ENCODE measurements at places on chromosomes 6 and 20. TPM values are rescaled to one million over a fixed set of nuclear protein-coding genes. Genes with fewer than 3 reads are reported as not detected.

DNA sequence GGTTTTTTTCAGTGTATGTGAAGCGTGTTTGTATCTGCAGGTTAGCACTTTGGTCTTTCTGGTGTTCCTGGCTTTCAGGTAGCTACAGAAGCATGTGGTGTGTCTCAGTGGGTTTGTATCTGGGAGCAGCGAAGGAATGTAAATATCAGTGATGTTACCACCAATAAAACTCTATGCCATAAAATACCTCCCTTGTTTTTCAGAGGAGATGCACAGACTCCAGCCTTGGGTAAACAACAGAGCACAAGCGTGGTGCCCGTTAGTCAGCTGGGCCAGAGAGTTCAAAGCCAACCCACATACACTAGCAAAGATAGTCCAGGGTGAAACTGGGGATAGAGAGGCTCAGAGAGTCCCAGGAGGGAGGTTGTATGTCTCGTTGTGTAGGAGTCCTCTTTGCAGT lies 393.8 kb downstream of the SMOC2 start:
- H3K36me3 ChIP-seq, result no peaks in the 10 kb centered on the region
- H3K27ac ChIP-seq, result no peak overlapping the region
- H3K27me3 ChIP-seq, result no peaks in the 10 kb centered on the region
- no peak overlapping the region for H3K4me3 ChIP-seq

DNA sequence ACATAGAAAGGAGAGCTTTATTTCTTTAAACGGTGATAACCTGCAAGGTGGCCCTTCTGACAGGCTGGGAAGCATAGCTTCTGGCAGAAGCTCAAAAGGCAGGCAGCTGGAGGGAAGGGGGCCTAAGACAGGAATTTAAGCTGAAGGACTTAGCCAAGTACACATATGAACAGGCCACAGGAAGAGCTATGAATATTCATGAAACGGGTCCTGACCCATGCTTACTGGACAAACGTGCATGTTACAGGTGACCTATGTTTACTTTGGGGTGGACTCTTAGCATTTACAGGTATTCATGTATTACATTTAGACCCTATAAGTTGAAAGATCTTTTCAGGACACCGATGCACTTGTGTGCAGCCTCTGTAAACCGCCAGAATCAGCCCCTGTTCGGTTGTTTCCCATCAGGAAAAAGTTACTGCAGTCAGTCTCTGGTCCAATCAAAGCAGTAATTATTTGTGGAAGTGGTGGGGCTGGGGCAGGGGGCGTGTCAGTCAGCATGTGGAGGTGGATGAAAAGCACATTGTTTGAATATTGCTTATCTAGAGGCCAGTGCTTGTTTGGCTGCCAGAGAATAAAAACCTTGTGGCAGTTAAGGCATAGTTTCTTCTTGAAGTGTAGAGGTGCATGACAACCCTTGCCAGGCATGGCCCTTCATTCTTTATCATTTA lies 2.9 kb upstream of the GZF1 start:
- no peak overlapping the region for H3K4me3 ChIP-seq
- DNase-seq, result no peak
- H3K4me1 ChIP-seq, result peaks cover 10% of the 10 kb centered on the region
- H3K36me3 ChIP-seq, result no peaks in the 10 kb centered on the region
- no peaks in the 10 kb centered on the region for H3K27me3 ChIP-seq
- no peak overlapping the region for H3K27ac ChIP-seq

Gene OPRM1
- total RNA-seq, result not detected

- no peak overlapping the region for H3K4me3 ChIP-seq
- no peak overlapping the region for H3K27ac ChIP-seq
- DNase-seq, result no peak
- H3K27me3 ChIP-seq, result no peaks in the 10 kb centered on the region
Measured at GRCh38 chr6:31899882-31900722, 1.8 kb downstream of the ZBTB12 start.

DNA sequence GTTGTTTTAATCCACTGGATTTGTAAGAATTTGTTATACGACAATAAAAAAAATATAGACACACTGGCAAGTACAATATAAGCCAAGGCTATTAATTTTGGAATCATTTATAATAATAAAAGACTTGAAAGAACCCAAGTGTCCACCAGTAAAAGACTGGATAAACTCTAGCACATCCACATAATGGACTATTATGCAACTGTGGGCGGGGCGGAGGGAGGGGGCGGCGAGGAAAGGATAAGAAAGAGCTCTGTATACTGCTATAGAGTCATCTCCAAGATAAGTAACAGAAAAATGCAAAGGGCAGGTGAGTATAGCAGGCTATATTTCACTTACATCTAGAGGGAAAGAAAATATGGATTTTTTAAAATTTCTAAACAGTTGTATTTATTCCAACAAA lies 123.3 kb downstream of the TBC1D32 start:
- no peak for DNase-seq
- no peak overlapping the region for H3K4me3 ChIP-seq
- H3K27me3 ChIP-seq, result no peaks in the 10 kb centered on the region
- H3K27ac ChIP-seq, result no peak overlapping the region

GRCh38 chr6:64591676-64592036 lies 956.1 kb downstream of the PHF3 start:
- DNase-seq, result no peak
- no peak overlapping the region for H3K4me3 ChIP-seq
- H3K27me3 ChIP-seq, result no peaks in the 10 kb centered on the region
- H3K36me3 ChIP-seq, result no peaks in the 10 kb centered on the region

DNA sequence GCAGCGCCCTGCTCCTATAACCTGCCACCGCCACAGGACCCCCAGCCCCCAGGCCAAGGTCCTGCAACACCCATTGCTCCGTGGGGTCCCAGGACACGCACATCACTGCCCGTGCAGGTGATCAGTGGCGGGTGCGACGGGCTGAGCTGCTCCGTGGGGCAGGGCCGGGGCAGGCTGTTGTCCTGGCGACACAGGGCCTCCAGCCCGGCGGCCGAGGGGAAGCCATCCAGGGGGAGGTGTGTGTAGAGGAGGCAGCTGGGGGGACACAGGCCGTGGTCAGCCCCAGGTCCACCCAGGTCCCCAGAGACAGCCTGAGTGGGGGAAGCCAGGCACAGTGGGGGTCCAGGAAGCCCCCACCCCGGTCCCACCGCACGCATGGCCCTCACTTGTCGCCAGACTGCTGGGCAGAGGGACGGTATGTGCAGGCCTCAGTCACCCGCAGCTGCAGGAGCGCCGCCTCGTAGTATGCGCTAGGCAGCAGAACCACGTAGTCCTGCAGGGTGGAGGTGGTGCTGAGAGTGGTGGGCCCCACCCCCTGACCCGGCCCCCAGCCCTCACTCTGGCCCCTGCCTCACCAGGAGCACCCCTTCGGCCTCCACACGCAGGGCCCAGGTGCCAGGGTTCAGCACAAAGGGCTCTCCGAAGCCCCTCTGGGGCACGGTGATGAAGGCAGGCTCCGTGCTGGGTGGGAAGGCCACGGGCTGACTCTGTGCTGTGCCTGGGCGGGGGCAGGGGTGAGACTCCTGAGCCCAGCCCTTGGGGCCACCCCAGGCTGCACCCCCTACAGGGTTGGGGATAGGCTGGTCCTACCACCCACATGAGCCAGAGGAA lies 30.4 kb downstream of the ADRM1 start:
- H3K4me1 ChIP-seq, result no peaks in the 10 kb centered on the region
- no peak overlapping the region for H3K27ac ChIP-seq
- H3K27me3 ChIP-seq, result no peaks in the 10 kb centered on the region
- no peak overlapping the region for H3K4me3 ChIP-seq
- DNase-seq, result no peak

DNA sequence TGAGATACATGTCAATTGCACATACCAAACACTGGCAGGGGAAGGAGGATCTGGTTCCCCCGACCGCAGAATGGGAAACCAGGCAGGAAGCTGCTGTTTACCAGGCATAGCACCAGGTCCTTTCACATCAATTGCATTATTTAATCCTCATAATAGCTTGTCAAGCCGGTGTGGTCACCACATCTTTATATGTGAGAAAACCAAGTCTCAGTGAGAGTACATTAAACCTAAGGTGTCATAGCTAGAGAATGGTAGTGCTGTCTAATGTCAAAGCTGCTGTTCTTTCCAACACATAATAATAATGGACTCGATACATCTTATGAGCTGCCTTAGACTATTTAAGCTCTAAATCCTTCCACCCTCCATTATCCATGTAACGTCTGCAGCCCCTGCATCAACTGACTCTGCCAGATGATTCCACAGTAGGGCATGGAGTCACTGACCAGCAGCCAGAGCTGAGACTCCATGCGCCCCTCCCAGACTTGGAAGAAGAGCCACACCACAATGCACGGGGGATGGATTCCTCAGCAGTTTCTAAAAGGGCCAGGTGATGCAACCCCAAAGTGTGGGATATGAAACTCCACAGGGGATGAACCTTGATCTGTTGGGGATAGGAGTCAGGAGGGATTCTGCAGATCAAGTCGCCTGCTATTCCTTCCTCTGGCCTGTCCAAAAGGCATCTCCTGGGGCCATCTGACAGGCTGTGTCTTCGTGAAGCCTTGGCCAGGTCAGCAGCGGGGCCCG lies 71.8 kb downstream of the GPR6 start:
- no peaks in the 10 kb centered on the region for H3K4me1 ChIP-seq
- no peaks in the 10 kb centered on the region for H3K36me3 ChIP-seq
- H3K27me3 ChIP-seq, result no peaks in the 10 kb centered on the region
- no peak for DNase-seq

DNA sequence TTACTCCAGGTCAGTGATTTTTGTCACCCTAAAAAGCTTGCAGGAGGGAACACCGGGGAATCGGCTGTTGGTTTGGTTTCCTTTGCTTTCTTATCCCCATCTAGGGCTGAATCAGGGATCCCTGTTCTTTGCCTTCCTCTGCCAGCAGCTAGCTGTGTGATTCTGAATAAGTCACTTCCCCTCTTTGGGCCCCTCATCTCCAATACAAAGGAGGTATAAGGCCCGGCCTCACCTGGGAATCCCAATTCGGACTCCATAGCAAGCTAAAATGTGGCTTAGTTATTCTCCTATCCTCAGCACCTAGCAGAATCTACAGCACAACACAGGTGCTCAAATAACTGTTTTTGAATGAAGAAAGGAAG lies 18.5 kb upstream of the ARMC12 start:
- H3K4me3 ChIP-seq, result no peak overlapping the region
- H3K27me3 ChIP-seq, result no peaks in the 10 kb centered on the region
- H3K27ac ChIP-seq, result peak overlapping the region; percentile 58
- no peaks in the 10 kb centered on the region for H3K36me3 ChIP-seq
- H3K4me1 ChIP-seq, result peaks cover 25% of the 10 kb centered on the region

- no peak for DNase-seq
- no peaks in the 10 kb centered on the region for H3K36me3 ChIP-seq
- peaks cover 2% of the 10 kb centered on the region for H3K4me1 ChIP-seq
Measured at GRCh38 chr20:2902291-2902690, 29.0 kb downstream of the PTPRA start.

DNA sequence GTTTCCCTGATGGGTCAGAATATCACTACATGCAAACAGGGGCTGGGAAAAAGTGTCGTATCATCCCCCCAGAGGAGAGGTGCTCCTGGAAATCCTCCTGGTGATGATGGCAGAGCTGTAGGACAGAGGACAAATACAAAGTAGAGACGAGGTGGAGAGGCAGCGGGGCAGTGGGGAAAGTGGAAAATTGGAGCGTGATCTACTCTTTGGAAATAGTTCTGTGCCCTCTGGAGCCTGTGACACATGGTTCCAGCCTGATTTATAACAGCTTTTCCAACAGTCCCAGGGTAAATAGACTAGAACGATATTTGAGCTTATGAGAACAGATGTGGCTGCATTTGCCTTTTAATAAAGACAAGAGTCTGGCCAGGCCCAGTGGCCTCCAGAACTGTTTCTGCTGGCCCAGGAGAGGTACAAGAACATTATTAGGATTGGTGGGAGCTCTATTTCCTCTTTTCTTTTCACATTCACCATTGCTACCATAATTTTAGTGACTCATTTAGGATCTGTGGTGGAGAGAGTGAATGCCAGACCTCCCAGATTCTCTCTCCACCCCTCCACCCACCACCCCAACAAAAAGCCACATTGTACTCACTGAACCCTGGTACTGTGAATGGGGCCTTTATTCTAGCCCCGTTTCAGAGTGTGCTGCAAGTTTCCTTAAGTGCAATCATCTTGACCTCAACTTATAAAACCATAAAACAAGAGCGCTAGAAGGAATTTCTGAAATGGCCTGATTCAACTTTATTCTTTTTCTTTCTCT lies 78.3 kb downstream of the BTBD3 start:
- DNase-seq, result no peak
- H3K27ac ChIP-seq, result no peak overlapping the region
- no peaks in the 10 kb centered on the region for H3K4me1 ChIP-seq
- no peak overlapping the region for H3K4me3 ChIP-seq

DNA sequence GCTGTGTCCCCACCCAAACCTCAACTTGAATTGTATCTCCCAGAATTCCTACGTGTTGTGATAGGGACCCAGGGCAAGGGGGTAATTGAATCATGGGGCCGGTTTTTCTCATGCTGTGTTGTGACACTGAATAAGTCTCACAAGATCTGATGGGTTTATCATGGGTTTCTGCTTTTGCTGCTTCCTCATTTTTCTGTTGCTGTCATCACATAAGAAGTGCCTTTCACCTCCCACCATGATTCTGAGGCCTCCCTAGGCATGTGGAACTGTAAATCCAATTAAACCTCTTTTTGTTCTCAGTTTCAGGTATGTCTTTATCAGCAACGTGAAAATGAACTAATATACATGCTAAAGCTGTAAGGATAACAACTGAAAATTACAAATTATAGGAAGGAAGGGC lies 88.3 kb downstream of the CDYL start:
- DNase-seq, result no peak
- H3K4me3 ChIP-seq, result no peak overlapping the region
- no peaks in the 10 kb centered on the region for H3K4me1 ChIP-seq
- H3K27ac ChIP-seq, result no peak overlapping the region

- no peak for DNase-seq
- H3K27me3 ChIP-seq, result no peaks in the 10 kb centered on the region
- no peak overlapping the region for H3K27ac ChIP-seq
- H3K4me1 ChIP-seq, result no peaks in the 10 kb centered on the region
- no peak overlapping the region for H3K4me3 ChIP-seq
Measured at GRCh38 chr20:54123587-54124180, 50.1 kb downstream of the CYP24A1 start.

- no peak for DNase-seq
- H3K4me3 ChIP-seq, result no peak overlapping the region
- no peaks in the 10 kb centered on the region for H3K27me3 ChIP-seq
- H3K4me1 ChIP-seq, result no peaks in the 10 kb centered on the region
- H3K27ac ChIP-seq, result no peak overlapping the region
Measured at GRCh38 chr6:96948631-96949030, 24.1 kb downstream of the KLHL32 start.

- H3K4me1 ChIP-seq, result no peaks in the 10 kb centered on the region
- no peak overlapping the region for H3K27ac ChIP-seq
- H3K36me3 ChIP-seq, result no peaks in the 10 kb centered on the region
- H3K4me3 ChIP-seq, result no peak overlapping the region
- DNase-seq, result no peak
Measured at GRCh38 chr6:20907486-20908071, 373.3 kb downstream of the CDKAL1 start.

DNA sequence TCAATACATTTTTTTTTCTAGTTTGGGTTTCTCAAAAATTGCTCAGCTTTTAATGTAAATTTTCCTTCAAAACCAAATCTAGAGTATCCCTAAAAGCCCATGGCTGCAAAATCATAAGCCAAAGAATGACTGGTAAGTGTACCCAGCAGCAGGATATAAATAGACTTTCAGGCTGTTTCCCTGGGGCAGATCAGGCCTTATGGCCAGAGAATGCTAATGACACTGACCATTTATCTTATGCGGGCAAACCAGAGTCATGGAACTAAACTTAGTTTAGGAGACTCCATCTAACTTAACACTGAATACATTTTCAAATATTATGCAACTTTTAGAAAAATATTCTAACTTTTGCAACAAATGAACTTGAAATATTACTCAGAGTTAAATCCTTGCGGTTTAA lies 7.4 kb downstream of the OSER1 start:
- no peak for DNase-seq
- peaks cover 4% of the 10 kb centered on the region for H3K4me1 ChIP-seq
- H3K4me3 ChIP-seq, result no peak overlapping the region
- H3K27ac ChIP-seq, result no peak overlapping the region

Measured in ovary (tissue), 10 donors.